ENCODE measurements at places on chromosomes 6 and 20. TPM values are rescaled to one million over a fixed set of nuclear protein-coding genes. Genes with fewer than 3 reads are reported as not detected.

- no peaks in the 10 kb centered on the region for H3K4me1 ChIP-seq
- no peak overlapping the region for H3K4me3 ChIP-seq
- H3K27ac ChIP-seq = no peak overlapping the region
- H3K27me3 ChIP-seq = no peaks in the 10 kb centered on the region
These were observed 298.5 kb upstream of the JAG1 start for GRCh38 chr20:10972219-10972860.

DNA sequence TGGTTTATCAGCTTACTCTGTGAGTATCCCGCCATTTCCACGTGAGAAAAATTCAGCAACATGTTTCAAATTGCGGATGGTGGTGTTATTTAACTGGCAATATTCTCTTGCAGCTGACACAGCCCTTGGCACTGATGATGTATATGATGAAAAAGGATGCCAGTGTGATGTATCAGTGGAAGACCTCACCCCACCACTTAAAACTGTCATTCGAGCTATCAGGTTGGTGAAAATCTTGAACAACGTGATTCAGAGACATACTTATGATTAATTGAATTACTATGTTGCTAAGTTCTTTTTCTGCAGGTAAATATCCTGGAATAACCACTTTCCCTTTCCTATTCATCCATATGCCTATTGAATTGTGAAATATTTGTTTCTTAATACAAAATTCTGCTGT, 55.7 kb downstream of the KHDC1L start:
- H3K4me1 ChIP-seq = no peaks in the 10 kb centered on the region
- H3K36me3 ChIP-seq = no peaks in the 10 kb centered on the region
- H3K27me3 ChIP-seq = no peaks in the 10 kb centered on the region
- H3K4me3 ChIP-seq = no peak overlapping the region

GRCh38 chr6:13004601-13005000, 288.0 kb downstream of the PHACTR1 start:
- H3K4me1 ChIP-seq = no peaks in the 10 kb centered on the region
- H3K4me3 ChIP-seq = no peak overlapping the region
- no peak overlapping the region for H3K27ac ChIP-seq
- DNase-seq = no peak
- H3K36me3 ChIP-seq = no peaks in the 10 kb centered on the region
- H3K27me3 ChIP-seq = no peaks in the 10 kb centered on the region

- no peak overlapping the region for H3K4me3 ChIP-seq
- DNase-seq = no peak
- H3K36me3 ChIP-seq = no peaks in the 10 kb centered on the region
- no peak overlapping the region for H3K27ac ChIP-seq
- H3K4me1 ChIP-seq = no peaks in the 10 kb centered on the region
These were observed 20.7 kb upstream of the SULF2 start for GRCh38 chr20:47805951-47806350.

DNA sequence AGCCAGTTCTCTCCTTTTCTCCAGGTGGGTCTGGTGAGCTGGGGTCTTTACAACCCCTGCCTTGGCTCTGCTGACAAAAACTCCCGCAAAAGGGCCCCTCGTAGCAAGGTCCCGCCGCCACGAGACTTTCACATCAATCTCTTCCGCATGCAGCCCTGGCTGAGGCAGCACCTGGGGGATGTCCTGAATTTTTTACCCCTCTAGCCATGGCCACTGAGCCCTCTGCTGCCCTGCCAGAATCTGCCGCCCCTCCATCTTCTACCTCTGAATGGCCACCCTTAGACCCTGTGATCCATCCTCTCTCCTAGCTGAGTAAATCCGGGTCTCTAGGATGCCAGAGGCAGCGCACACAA, 765 bp upstream of the CFB start:
- no peak overlapping the region for H3K4me3 ChIP-seq
- peaks cover 28% of the 10 kb centered on the region for H3K36me3 ChIP-seq
- peak overlapping the region; percentile 78 for H3K27ac ChIP-seq

DNA sequence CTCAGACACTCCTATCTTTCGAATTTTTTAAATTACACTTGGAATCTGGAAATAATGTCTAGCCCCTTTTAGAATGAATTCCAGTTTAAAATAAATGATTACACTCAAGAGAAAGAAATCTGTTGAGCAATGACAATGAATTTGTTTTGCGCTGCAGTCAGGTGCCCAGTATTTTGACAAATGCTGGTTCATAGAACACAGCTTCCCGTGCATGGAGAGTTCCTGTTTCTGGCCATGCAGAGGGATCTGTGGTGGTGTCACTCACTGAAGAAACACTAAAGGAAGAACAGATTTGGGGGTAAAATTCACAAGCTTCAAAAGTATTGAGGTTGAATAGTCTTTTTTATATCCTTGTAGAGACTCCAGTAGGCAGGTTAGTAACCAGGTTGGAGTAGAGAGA, 113.4 kb upstream of the CEP85L start:
- H3K36me3 ChIP-seq = no peaks in the 10 kb centered on the region
- DNase-seq = no peak
- no peaks in the 10 kb centered on the region for H3K4me1 ChIP-seq
- H3K27ac ChIP-seq = no peak overlapping the region

EFCAB8 gene
- 0.25 TPM for total RNA-seq

- no peaks in the 10 kb centered on the region for H3K36me3 ChIP-seq
- no peaks in the 10 kb centered on the region for H3K27me3 ChIP-seq
- DNase-seq = no peak
- no peak overlapping the region for H3K27ac ChIP-seq
These were observed 129.2 kb downstream of the FYN start for GRCh38 chr6:111743862-111744692.

Data from liver (tissue), 10 donors.